Heart right ventricle (tissue), 16 donors: ENCODE measurements at places on chromosomes 11 and 22. TPM values are rescaled to one million over a fixed set of nuclear protein-coding genes. Genes with fewer than 3 reads are reported as not detected.

The PAMR1 gene
- polyA plus RNA-seq, result 3.7 TPM

The CCDC73 gene
- 0.01 TPM for polyA plus RNA-seq

The UCP3 gene
- 0.83 TPM for polyA plus RNA-seq

The JHY gene
- polyA plus RNA-seq, result 1.1 TPM

The OR2AT4 gene
- polyA plus RNA-seq, result not detected

The SPDYC gene
- not detected for polyA plus RNA-seq
